ENCODE measurements at places on chromosomes 16 and 17.
A peak's percentile ranks its signal among the peaks of the same experiment; 100 is the strongest.

DNA sequence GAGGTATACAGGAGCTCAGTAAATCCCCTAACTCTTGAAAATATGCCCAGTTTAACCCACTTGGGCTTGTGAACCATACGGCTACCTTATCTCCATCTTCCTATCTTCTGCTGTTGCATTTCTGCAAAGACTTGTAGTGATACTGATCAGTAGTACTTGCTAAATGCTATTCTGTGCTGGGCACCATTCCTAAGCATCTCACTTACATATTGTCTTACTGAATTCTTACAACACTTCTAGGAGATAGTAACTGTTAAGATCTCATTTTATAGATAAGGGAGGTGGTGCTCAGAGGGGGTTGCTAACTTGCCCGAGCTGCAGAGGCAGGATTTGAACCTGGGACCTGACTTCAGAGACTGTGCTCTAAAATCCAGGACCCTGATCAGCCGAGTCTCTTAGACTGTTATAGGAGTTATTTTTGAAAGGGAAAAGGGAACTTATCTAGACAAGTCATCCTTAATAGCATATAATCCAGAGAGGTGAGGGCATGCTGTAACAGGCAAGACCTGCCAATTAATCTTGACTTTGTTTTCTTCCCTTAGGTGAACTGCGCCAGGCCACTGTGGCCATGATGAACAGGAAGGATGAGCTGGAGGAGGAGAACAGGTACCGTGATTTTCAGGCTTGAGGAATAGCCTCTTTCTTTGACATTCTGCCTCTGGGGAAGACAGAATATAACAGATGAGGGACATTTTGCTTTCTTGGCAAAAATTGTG, 149.7 kb downstream of the SNX29 start:
- DNase-seq, result no peak

DNA sequence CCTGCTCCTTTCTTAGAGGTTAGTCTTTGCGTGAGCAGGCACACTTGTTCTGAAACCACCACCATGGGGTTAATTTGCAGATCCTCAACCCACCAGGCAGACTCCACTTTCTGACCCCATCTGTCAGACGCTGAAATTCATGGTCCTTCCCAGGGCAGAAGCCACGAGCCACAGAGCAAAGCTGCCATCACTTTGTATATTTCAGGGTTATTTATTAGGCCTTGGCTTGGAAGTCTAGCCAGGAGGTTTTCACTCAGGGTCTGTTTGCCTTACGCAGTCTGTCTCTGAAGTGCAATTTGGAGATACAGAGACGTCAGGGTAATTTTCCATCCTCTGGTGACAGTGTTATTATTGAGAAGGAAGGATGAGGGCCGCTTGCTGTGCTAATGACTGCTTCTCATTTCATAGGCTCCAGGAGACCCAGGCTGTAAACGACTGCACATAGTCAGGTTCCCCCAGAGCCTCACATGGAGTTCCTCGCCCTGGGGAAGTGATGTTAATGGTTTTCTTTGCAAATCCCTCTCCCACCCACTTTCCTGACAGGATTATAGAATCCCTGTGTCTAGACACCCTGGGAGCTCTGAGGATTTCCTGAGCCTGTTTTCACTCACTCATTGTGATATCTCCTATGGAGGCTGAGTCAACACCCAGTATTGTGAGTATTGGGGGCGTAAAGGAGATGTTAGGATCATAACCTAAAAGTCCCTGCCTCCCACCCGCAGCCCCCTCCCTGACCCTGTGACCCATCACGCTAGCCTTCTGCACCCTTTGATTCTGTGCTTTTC, 269.0 kb downstream of the ABCC12 start:
- no peak for DNase-seq

DNA sequence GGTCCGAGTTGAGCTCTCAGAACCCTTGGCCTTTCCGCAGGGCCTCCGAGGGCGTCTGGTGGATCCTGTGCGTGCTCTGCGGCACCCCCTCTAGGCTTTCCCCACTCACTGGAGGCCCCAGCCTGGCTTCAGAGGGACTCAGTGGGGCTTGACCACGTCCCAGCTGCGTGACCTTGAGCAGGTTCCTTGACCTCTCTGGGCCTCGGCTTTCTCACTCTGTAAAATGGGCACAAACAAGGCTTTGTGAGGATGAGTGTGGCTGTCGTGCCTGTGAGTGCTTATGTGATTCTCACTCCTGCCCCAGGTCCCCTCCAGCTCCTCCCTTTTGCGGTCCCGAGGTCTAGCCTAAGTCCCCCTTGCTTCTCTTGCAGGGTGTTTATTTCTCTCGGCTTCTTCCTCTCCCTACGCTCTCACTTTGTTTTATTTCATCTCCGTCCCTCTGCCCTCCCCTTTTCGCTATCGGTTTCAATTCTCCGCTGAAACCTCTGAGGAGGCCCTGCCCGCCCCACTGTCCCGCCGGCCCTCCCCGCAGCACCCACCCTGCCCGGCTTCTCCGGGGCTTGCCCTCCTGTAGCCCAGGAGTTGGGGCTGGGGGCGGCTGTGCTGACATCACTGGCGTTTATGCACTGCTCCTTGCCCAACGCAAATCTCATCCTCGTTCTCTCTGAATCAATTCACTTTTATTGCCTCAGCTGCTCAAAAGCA, 82.3 kb upstream of the CBX4 start:
- DNase-seq, result no peak

- DNase-seq, result no peak
These were observed 21.4 kb upstream of the MAP3K14 start for GRCh38 chr17:45338023-45338781.

GRCh38 chr17:79981661-79982101, 54.0 kb downstream of the TBC1D16 start:
- DNase-seq, result no peak

- DNase-seq, result no peak
These were observed 3.3 kb downstream of the TAOK1 start for GRCh38 chr17:29393436-29393835.

GRCh38 chr16:20916942-20917341, 16.4 kb downstream of the LYRM1 start:
- no peak for DNase-seq

GRCh38 chr16:89210904-89211515, 6.5 kb upstream of the ZNF778 start:
- no peak for DNase-seq

DNA sequence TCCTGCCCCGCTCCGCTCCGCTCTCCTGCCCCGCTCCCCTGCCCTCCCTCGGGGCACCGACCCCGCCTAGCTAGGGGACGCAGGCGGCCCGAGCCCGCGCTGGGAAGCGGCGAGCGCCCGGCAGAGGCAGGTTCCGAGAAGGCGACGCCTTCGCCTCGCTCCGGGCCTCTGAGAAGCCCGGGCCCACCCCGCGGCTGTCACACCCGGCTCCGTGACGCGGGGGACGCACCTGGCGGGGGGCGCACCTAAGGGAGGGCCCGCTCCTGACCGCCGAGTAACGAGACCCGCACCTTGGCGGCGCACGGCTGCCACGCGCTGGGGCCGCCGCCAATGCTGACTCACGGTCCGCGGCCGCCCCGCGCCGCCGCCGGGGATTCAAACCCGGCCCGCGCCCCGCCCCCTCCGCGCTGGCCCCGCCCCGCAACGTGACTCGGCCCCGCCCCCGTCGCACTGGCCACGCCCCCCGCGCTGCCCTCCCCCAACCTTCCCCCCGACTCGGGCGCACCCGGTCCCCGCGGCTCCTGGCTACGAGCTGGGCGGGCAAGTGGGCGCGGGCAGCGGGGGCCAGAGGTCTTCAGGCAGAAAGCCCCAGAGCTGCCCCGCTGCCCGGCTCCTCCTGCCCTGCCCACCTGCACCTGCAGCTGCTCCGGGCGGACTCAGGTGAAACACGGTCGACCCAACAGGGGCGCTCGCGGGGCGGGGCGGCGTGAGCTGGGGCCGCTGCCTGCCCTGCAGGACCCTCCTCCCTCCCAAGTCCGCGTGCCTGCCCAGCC, 27.8 kb downstream of the GNPTG start:
- DNase-seq, result peak; percentile 88

DNA sequence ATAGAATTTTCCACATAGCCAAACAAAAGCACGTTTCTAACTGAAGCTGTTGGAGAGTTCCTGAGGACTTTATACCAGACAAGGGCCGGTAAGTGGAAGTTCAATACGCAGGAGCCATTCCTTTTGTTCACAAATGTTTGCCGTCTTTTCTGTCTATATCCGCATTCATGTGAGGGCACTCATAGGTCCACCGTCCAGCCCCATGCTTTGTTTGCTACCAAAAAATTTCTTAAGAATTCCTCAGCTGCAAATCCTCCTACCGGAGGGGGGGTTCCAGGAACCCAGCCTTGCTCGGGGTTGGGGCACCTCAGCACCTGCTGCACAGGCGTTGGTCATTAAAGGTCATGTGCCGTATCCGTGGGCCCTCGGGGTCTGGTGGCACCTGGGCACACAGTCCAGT, 276.8 kb downstream of the SEC14L1 start:
- DNase-seq, result no peak

- DNase-seq, result peak; percentile 68
These were observed 78.8 kb downstream of the WIPI1 start for GRCh38 chr17:68378268-68379176.

- peak; percentile 35 for DNase-seq
These were observed 27.8 kb downstream of the GRIN2A start for GRCh38 chr16:10154389-10154788.

- DNase-seq, result no peak
These were observed 70.8 kb downstream of the LYRM1 start for GRCh38 chr16:20971401-20971800.

DNA sequence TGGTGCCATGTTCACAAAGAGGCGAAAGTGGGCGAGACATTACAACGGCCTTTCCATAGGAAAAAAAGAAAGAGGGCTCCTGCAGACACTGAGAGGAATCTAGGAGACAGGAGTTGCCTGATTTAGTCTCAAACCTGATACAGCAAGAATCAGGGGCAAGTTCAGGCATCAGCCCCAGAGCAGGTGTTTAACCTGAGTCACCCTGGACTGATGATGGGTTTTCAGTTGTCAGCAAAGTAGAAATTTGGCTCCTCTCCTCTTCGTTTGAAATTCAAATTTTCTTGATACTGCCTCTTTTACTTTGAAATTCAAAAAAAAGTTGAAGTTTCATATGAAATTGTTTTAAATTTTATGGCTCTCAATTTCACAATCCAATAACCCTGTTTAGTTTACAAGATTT, 189.5 kb downstream of the ABCC12 start:
- no peak for DNase-seq

DNA sequence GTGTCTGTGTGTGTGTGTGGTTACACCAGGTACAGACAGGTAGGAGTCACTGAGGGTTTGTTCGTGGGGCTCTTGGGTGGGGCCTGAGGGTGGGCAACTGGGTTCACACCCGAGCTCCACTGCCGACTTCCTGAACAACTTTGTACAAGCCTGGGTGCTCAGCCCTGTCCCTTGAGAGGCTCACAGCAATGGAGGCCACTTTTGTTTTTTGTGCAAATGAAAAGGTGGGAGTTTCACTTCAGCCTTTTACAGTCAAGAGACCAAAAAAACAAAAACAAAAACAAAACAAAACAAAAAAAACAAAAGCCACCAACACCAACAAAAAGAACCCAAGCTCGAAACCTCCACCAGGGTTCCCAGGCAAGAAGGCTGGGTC, 2.4 kb downstream of the RHBDF2 start:
- DNase-seq, result no peak

GRCh38 chr17:42188749-42189650, 3.7 kb upstream of the HCRT start:
- DNase-seq, result no peak

DNA sequence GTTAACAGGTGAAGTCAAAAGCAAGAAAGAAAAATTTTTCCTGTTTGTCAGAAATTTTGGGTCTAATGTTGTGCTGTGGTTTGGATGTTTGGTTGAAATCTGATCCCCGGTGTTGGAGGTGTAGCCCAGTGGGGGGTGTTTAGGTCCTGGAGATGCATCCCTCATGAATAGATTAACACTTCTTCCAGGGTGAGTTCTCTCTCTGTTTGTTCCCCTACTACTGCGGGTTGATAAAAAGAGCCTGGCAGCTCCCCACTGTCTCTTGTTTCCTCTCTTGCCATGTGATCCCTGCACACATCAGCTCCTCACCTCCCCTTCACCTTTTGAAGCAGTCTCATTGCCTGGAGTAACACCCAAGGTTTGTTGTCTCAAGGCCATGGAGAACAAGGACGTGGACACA, 14.6 kb upstream of the CDH8 start:
- DNase-seq, result no peak

GRCh38 chr16:81831722-81832126, 52.6 kb downstream of the PLCG2 start:
- DNase-seq, result no peak

DNA sequence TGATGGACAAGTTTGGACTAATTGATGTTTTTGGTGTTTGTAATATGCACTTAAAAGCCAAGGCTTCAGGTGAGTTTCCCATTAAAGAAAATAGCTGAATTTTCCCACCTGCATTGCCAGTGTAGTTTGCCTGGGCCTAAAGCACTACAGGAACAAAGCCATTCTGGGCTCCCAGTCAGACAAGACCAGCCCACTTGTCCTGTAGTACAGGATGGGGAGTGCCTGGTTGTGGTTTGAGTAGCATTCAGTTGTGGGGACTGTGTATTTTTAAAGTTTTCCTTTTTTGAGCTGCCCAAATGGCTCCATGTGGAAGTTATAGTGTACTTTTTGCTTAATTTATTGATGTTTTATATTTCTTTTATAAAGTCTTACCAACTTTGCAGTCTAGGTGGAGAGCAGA, 91.7 kb downstream of the TANGO6 start:
- no peak for DNase-seq

GRCh38 chr17:27771586-27771985, 28.7 kb downstream of the NOS2 start:
- DNase-seq, result no peak

GRCh38 chr17:61314368-61315078, 85.1 kb upstream of the TBX2 start:
- DNase-seq, result no peak

DNA sequence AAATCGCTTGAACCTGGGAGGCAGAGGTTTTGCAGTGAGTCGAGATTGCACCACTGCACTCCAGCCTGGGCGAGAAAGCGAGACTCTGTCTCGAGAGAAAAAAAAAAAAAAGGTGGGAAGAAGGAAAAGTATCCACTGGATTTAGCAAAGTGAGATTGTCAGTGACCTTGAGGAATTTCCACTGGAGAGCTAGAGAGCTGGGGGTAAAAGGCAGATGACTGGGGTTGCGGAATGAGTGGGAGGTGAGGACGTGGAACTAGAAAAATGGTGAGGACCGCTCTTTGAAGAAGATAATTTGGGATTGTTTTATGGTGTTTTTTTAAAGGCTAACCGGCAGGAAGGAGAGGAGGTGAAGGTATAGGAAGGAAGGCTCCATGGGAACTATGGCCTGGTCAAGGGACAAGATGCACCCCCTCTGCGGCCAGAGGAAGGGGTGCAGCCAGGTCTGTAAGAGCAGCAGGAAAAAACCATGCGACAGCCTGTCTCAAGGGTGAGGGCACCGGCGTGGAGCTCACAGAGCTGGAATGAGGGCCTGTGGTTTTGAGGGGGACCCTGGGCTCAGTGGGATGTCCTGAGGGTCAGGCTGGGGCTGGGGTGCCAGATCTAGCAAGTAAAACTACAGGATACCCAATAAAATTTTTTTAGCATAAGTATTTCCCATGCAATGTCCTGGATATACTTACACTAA, 694 bp upstream of the MLST8 start:
- DNase-seq, result no peak

- DNase-seq, result no peak
These were observed 1.1 kb downstream of the CHST6 start for GRCh38 chr16:75494184-75494583.

- no peak for DNase-seq
These were observed 304.6 kb upstream of the FOXF1 start for GRCh38 chr16:86205521-86206245.
